Stimulated activated CD4-positive, alpha-beta T cell treated with anti-CD3 and anti-CD28 coated beads, Interleukin-1b, Interleukin-23, amount 100 ng/mL, for 1 hour (primary cell): ENCODE measurements at places on chromosomes 13 and 19.

DNA sequence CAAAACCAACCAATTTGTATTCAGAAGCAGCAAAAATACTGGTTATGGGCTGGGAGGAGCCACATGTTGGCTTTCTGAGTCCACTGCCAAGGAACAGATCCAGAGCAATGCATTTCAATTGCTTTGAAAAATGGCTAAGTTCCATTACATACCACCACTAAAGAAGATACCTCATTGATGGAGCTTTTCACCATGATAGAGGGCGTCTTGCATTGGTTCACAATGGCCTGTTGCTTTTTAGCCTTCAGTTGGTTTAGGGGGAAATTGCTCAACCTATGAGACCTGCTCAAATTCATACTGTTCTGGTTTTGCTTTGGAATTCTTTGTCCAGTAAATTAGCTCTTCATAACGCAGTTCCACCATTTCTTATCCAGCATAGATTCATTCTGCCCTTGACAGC, 21.2 kb upstream of the CPB2 start:
- DNase-seq = no peak

DNA sequence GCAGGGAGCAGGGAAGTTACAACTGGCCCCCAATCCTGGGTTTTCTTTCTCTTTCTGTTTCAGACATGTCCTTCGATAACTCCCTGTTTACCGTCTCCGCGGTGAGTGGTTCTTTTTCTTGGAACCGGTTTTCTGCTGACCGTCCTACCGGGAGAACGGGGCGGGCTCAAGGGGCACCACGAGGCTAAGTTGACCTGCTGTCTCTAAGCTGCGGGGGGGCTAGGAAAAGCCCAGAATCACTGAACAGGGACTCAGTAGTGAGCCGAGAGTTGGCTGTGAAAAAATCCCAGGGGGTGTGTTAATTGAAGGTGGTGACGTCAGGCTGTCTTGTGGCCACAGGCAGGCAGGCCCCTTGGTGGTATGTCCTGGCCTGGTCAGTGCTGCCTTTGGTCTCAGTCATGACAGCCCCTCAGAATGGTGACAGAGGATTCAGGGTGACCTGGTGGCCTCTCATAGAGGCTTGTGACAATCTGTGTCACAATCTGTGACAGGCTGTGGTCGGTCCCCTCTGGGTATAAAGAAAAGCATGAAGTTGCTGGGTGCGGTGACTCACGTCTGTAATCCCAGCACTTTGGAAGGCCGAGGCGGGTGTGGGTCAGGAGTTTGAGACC, 8.1 kb upstream of the CARM1 start:
- no peak for DNase-seq

GRCh38 chr13:43127103-43127798, 103.9 kb downstream of the DNAJC15 start:
- DNase-seq = no peak

DNA sequence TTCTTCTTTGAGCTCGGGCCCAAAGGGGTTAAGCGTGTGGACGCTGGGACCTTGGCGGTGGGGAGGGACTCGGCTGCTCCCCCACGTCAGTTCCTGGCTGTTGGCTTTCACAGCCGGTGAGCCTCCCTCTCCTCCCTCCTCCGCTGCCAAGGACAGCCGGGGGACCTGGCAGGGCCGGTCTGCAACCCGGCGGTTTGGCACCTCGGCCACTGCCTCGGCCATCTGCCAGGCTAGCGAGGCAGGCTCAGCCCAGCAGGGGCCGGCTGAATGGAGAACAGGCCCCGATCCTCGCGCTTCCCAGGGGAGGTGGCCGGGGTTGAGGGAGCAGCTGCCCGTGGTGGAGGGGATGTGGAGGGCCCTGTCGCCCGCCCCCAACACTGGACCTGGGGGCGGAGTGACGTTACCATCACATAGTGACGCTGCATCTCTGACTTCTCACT, 5.0 kb downstream of the TLE5 start:
- DNase-seq = no peak

- DNase-seq = peak; percentile 30
Measured at GRCh38 chr19:53906211-53907192, 2.6 kb upstream of the CACNG7 start.

GRCh38 chr19:5321851-5322681, 18.5 kb downstream of the PTPRS start:
- DNase-seq = no peak

DNA sequence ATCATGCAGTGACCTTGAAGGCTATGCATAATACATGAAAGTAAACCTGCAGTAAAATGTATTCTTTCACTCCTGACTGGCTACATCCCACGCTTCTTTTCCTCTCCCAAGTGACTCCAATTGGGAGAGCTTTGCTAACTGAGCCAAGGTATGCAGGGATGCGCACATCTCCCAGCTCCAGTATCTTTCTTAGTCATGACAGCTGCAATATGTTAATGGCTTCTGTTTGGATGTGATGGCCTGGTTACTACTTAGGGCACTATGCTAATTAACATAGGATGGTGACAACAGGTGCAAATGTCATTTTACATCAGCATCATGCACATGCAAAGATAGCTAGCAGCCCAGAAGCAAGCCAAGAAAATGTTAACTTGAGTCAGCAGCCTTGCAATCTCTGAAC, 134.7 kb downstream of the POU4F1 start:
- no peak for DNase-seq

DNA sequence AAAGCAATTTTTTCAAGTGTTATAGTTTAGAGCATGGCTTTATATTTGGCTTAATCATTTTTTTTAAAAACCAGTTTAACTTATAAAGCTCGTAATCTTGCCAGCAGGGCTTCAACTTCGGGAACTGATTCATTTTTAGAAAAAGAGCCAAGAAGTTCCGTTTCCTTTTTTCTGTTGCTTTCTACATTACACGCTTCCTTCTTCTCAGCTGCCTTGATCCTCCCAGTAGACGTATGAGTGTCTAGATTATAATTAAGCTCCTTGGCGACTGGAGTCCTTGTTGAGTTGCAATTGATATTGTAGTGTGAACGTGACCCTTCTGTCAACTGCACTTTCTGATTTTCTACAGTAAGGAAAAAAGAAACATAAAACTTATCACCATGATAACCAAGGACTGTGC, 497.2 kb downstream of the DIAPH3 start:
- no peak for DNase-seq

- no peak for DNase-seq
Measured at GRCh38 chr13:96020155-96020575, 33.0 kb downstream of the UGGT2 start.

DNA sequence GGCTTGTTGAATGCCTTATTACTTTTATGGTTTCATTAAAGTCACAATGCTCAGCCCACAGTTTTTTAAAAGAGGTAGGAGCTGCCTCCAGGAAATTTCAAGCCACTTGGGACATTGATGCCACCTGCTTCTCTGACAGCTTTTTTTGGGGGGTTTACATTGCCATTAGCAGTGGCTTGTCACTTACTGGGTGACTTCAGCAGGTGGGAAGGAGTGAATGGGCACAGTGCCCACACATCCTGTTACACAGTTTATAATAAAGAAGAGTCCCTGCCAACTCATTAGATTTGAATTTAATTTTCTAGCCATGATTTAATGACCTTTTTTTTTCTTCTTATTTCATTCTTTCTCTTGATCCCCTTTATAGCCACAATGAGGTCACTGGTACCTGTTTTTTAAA, 61.0 kb downstream of the NHLRC3 start:
- DNase-seq = no peak

DNA sequence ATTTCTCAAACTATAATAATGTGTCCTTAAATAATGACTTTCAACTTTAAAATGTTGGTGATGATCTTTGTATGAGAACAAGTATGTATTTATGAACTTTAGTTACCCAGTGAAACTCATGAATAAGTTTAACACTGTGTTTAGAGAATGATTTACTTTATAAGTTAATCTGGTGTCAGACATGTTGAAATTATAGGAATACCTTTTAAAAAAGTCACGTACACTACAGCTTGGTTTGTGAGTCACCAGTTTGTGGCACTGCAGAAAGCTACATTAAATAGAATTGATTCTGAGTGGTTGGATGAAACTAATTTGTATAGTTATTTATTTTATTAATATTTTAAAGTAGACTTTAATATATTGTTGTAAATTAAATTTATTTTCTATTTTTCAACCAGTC, 1366.2 kb upstream of the PCDH20 start:
- DNase-seq = no peak

DNA sequence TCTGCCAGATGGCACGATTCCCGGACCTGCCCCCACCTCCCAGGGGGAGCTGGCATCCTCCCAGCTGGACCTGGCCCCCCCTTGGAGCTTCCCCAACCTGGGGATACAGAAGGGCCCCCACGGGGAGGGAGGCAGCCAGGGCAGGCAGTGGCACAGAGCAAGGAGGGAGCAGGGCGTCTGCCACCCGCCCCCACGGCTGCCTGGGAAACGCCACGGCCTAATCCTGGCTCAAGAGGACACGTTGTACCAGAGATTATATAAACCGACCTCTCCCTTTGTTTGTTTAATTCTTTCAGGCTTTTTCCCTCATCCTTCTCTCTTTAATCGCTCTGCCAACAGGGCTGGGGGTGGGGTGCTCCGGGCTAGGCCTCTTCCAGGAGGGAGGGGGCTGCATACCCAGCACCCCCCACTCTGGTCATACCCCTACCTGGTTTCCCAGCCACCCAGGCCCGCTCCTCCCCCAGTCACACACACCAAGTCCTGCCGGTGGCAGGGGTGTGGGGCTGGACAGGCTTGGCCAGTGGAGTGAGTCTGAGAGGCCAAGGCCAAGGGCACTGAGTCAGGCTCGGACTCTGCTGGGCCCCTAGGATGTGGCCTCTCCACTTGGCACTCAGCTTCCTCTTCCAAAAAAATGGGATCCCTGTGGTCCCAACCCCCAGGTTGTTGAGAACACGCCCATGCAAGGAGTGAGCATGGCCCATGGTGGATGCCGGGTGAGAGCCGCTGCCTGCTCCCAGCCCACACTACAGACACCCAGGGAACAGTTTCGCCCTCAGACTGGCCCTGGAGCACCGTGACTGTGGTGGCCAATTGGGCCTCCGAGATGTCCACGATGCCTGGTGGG, 29.5 kb upstream of the NFIC start:
- no peak for DNase-seq

DNA sequence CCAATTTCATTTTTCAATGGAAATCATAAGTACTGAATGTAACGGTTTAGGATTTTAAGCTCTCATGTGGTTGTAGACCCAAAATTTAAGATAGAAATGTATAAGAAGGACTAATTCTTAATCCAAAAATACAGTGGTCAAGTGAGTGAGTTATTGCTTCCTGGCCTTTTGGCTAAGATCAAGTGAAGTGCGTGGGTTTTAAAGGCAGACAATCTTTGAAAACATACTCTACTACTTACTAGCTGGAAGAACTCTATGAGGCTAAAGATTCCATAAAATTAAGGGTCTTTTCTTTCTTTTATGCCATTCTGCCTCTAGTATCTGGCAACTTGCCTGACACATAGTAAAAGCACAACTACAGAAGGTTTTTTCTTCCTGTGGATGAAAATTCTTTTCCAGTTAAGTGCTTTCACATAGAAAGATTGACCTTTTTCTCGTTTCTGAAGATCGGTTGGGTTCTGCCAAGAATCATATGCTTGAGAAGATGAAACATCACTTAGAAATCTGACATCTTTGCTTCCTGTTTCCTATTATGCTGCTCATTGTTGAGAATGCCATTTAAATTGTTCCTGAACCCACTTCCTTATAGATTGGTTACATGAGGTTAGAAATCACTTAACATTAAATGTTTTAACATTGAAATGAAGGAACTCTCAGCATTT, 26.4 kb upstream of the SCEL start:
- DNase-seq = no peak

DNA sequence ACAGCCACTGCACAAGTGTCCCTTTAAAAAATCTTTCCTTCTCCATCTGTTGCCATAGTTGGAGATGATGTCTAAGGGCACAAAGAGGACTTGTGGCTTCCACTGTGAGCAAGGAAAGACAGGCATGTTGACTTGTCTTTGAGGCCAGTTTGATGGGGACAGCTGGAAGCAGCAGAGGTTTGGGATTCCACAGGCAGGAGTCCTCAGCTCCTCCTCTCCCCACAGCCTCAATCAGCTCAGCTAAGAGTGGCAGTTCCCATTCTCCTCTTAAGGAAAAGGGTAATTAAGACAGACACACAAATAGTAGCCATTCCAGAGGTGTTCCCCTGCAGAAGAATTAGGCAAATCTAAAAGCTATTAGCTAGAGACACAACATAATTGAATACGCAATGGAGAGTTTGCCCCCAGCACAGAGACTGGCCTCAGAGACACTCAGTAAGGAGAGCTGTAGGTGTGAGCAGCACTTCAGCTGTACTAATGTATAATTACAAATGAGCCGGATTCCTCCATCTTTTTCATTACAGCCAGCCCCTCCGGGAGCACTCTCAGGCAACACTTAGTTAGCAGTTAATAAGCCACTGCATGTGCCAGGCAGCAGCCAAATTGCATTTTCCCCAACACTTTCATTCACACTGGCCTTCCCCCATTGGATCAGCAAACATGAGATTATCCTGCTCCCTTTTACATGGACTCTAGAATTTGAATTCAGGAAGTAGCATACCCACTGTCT, 434.0 kb downstream of the FOXO1 start:
- DNase-seq = no peak

DNA sequence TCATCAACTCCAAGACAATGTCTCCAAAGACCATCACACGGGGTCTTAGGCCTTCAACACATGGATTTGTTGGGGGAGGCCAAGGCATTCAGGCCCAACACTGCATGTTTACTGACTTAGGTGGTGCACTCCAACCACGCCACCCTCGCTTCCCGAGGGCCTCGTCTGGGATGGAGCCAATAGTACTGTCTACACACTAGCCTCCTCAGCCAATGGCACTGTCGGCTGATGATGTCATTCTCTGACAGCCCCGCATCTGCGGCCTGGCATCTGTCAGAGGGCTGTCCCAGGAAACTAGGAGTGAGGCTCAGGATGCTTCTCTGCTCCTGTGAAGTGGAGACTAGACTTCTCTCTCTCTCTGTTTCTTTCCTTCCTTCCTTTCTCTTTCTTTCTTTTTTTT, 96.6 kb downstream of the TEX26 start:
- DNase-seq = no peak

DNA sequence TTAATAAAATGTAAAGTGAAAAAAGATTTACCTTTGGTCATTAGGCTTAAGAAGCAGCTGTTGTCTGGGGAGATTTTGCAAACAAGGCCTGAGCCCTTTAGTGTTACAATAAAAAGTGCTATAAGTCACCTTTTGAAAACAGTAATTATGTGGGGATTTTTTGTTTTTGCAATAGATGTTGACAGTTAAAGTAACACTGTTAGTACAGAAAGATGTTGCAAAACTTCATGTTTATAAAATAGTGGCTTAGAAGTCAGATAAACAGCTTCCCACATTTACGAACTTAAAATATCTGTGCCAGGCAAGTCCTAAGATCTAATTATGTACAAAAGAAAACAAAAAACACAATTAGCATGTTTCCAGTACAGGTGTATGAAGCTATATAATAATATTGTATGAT, 138.0 kb upstream of the IRS2 start:
- DNase-seq = no peak

GRCh38 chr13:39930060-39930459, 274.6 kb downstream of the COG6 start:
- DNase-seq = no peak

- no peak for DNase-seq
Measured at GRCh38 chr19:1466461-1467214, 12.4 kb downstream of the C19orf25 start.

GRCh38 chr13:86476656-86477055, 677.4 kb upstream of the SLITRK6 start:
- no peak for DNase-seq

GRCh38 chr19:1945899-1946298, 4.9 kb downstream of the CSNK1G2 start:
- no peak for DNase-seq
